ENCODE measurements at places on chromosomes 5 and 9.

DNA sequence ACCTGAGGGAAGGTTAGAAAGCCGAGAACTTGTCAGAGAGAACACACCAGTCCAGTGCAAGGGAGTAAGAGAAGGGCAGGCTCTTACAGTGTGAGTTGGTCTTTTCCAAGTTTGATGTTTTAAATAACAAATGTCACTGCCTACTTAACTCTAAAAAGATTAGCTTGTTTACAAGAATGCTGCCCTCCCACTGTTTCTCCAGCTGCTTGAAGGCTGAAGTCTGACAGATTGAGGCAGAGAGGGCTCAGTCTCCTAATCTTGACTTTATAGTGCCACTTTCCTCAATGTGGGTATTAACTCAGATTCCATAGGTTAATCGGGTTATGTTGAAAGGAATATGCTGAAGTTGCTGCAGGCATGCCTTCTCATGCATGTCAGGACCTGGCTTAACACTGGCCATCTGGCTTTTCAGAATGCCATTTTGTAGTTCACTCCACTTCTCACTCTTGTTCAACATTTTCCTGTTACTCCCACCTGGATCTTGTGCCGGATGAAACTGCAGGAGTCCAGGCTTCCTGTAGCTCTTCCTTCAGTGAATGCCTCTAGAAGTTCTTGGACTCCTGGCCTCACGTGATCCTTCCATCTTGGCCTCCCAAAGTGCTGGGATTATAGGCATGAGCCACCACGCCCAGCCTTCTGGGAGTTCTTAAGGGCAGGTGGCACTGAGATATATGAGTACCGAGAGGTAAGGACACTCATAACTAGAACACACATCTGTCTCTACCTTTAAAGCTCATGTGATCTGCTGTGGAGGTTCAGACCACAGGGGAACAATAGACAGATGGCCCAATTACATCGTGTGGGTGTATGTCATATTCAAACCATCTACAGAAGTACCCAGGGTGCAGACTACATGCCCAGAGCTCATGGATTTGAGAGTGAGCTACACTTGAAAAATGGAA, 249.7 kb downstream of the ARHGAP26 start:
- DNase-seq = no peak

DNA sequence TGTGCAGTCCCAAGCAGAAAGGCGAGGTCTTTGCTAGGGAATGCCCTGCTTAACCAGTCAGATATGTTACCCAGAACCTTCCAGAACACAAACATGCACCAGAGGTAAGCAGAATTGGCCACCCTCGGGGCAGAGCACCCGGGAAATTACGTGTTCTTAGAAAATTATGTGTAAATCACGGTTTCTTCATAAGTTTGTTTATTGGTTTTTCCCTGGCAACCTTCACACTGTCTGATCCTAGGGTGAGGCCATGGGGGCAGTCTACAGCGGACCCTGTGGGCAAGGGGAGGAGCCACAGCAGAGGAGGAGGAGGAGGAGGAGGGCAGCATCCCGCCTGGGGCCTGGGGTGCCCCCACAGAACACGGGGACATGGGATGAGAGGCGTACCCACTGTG, 31.4 kb downstream of the RXRA start:
- DNase-seq = no peak

DNA sequence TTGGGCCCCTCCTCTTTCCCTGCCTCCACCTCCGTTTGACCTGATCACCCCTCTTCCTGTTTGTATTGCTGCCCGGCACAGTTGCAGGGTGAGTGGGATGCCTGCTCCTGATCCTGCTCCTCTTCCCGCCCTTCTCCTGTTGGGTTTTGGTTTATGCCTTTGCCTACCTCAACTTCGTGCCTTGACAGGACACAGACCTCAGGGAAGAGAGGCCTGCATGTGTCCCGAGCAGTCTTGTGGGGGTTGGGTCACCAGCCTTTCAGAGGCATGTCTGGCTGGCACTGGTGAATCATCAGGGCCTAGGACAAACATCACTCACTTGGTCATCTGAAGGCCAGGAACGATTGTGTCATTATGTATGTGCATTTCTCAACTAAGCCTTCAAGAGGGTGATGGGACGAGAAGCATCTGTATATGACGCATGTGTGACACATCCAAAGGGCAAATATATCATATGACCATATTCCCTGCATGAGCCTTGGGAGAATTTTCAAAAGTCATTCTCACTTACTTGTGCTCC, 56.9 kb downstream of the NPR3 start:
- DNase-seq = no peak

DNA sequence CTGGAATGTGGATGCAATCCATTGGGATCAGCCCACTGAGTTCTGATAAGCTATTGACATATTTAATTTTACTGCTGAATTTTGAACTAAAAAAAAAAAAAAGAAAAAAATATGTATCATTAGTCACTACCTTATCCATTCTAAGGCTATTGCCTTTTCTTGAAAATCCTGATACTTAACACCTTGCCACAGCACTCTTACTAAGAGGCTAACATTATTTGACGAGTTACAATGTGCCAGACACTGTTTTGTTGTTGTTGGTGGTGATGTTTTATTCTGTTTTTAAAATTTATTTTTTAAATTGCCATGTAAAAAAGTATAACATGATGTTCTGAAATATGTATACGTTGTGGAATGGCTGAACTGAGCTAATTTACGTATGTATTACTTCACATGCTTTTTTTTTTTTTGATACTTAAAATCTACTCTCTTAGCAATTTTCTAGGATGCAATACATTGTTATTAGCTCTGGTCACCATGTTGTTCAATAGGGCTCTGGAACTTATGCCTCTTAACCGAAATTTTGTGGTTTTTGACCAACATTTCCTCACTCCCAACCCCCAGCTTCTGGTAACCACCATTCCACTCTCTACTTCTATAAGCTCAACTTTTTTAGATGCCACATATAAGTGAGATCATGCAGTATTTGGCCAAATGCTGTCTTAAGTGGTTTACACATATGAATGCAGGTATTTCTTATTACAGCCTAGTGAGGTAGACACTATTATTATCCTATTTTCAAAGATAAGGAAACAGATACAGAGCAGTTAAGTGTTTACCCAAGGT, 134.8 kb upstream of the PCA3 start:
- no peak for DNase-seq

DNA sequence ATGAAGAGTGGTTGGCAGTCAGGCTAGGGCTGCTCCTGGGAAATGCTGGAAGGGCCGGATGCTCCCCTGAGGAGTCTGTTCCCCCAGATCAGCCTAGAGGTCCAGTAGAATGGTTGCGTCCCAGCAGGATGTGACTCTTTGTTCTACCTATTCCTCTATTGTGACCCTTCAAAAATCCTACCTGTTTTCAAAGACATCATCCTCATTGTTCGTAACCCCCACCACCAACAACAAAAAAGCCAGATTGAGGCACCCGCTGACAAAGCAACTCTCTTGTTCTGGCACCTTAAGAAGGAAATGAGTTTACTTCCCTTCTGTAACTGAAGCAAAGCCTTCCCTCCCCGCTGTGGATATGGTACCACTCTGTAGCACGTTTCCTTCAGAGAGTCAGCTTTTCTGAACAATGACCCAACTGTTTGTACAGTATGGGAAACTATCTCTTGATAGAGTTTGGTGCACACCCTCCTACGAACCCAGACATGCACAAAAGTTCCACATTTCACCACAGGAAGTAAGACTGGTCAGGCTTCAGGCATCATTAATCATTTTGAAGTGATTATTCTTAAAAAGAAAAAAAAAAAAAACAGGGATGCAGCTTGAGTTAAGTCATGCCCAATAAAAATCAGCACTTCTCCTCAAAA, 207.2 kb downstream of the ENC1 start:
- DNase-seq = no peak

DNA sequence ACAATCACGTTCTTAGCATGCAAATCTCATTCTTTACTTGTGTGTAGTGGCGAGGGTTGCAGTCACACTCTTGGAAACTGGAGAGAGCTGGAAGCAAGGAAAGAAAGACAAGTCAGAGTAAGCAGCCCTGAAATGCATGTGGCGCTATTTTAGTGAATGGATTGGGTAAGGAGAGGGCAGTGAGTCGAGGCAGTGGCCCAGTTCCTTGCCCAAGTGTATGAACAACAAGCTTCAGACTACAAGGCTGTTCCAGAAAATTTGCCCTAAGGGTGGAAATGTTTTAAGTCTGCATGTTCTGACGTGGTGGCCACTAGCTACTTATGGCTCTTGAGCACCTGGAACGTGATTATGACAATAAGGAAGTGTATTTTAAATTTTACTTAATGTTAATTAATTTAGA, 59.4 kb upstream of the PTPN3 start:
- no peak for DNase-seq

GRCh38 chr9:112041536-112042243, 133.4 kb downstream of the SUSD1 start:
- DNase-seq = no peak

- no peak for DNase-seq
Measured at GRCh38 chr5:21644032-21644431, 1209.1 kb downstream of the CDH12 start.

DNA sequence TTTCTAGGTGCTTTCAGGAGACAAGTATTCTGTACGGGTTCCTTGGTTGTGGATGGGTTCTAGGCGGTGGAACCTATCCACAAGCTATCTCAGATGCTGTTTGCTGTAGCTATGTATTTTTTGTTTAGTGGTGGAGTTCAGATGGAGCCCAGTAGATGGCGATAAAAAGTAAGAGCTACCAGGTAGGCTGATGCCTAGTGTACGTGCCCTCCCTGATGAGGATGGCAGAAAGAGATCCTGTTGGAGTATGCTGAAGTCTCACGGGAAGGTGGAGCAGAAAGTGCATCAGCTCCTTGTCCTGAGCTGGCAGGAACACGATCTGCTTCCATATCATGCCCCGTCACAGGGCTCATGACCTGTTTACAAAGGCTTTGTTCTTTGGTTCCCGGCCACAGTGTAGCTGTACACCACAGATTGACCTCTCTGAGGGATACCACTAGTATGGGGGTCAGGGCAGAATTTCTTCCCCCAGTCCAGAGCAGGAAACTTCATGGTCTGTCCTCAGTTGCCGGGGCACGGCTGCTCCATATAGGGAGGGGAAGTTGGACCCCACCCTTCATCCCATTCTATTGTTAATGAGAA, 12.6 kb upstream of the UGT3A2 start:
- peak; percentile 33 for DNase-seq

GRCh38 chr9:73074176-73074708, 77.4 kb upstream of the ANXA1 start:
- no peak for DNase-seq

GRCh38 chr9:71620331-71620730, 148.0 kb downstream of the CEMIP2 start:
- DNase-seq = no peak

- no peak for DNase-seq
Measured at GRCh38 chr9:94685359-94685758, 41.1 kb upstream of the AOPEP start.

DNA sequence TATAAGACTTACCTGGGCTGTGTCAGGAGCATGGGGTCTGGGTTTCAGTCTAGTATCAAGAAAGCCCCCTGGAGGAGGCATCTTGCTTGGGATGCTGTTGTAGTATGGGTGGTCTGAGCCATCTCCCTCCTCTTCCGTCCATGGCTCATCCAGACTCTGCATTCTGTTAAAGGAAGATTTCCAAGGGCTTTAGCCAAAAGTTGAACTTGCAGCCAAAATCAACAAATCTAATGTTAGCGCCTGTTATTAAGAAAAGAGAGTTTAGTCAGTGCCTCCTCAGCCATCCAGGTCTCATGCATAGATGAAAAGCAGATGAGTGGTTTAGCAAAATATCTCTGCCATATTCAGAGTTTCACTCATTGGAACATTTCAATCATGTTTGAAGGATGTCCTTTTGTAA, 55.6 kb downstream of the S1PR3 start:
- DNase-seq = no peak

DNA sequence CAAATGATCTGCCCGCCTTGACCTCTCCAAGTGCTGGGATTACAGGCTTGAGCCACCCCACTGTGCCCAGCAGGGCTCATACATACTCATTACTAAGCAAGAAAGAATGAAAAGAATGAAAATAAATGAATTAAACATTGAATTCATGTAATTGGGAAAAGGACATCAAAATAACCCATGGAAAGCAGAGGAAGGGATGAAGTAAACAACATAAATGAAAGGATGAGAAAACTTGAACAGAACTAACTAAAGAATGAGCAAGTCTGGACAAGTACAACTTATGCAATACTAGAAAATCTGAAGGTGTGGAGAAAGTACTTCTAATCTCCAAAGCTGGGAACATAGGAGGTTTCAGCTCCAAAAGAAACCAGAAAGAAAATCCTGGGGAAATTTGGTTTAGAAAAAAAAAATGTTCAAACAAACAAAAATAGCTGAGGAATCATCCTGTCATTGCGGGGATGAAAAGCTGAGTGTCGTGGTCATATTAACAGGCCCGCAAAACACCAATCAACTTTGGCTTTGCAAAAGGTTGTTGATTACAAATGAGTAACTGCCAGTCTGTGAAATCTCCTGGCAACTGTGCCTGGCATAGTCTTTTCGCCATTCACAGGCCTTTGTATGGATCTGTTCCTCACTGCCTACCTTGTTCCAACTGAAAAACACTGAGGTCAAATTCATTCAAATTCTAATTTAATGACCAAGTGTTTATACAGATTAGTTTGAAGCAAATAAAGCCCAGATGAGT, 2.3 kb upstream of the AK3 start:
- DNase-seq = no peak

DNA sequence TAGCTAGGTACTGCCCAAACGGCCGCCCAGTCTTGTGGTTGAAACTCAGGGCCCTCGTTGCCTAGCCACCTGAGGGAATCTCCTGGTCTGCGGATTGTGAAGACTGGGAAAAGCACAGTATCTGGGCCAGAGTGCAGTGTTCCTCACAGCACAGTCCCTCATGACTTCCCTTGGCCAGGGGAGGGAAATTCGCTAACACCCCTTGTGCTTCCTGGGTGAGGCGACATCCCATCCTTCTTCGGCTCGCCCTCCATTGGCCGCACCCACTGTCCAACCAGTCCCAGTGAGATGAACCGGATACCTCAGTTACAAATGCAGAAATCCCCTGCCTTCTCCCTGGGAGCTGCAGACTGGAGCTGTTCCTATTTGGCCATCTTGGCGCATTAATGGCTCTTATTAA, 250.5 kb downstream of the FER start:
- no peak for DNase-seq
